Activated CD8-positive, alpha-beta memory T cell treated with anti-CD3 and anti-CD28 coated beads, Interleukin-2, amount 10 ng/mL, durations not matched to agents 7 days and 5 days (primary cell): ENCODE measurements at places on chromosomes 11 and 22. TPM values are rescaled to one million over a fixed set of nuclear protein-coding genes. Genes with fewer than 3 reads are reported as not detected.

GRCh38 chr11:70616317-70616716, 218.0 kb downstream of the CTTN start:
- DNase-seq: no peak

The PNPLA3 gene
- 0.19 TPM for total RNA-seq

GRCh38 chr22:46770151-46770641, 7.7 kb downstream of the TBC1D22A start:
- no peak for DNase-seq

GRCh38 chr11:4482445-4482844, at the start of gene OR52K1:
TSS of gene OR52K1 (plus strand) at chr11:4482646. CDS start at chr11:4488901, 6,255 bp downstream.
- DNase-seq: no peak

DNA sequence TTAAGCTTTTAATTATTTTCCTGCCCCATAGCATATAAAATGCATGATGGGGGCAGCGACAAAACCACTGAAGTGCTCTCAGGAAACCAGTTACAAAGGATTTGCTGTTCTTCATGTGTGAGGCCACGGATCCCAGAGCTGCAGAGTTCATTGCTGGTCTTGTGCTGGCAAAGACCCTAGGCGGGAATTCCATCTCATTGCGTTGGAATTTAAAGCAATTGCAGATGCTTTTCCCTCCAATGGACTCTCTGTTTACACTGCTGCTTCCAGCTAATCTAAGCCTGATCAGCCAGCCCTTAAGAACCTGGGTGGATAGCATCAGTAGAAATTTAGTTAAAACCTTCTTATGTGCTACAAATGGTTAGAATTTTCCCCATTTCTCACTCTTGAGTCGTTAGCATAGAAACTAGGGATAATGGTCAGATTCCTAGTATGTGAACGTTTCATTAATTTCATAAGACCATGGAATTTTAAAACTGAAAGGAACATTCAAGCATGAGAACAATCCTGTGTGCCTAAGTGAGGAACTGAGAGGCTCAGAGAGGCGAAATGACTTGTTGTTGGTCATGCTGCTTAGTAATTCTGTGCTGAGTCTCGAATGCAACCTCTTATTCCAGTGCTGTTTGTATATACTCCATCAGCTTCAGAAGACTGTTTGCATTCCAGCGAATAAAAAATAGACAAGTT, 36.1 kb upstream of the ADSL start:
- DNase-seq: no peak

The OR52N4 gene
- 0.67 TPM for total RNA-seq

DNA sequence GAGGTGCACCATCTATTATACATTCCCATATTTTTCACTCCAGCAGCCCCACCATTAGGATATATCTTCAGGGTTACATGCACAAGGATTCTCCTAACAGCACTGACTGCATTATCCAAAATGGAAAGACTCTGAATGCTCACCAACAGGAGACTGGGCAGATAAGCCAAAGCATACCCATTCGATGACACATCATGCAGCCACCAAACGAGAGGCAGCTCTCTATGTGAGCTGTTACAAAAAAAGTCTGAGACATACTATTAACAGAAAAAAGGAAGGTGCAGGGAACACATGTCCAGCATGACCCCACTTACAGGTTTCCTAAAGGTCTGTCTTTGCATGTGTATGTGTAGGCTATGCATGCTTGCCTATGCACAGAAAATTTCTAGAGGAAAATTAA, 12.4 kb upstream of the SERPIND1 start:
- no peak for DNase-seq

The PHF21B gene
- total RNA-seq: 0.93 TPM

The HBG2 gene
- total RNA-seq: not detected

The SNAP29 gene
- total RNA-seq: 38.5 TPM

DNA sequence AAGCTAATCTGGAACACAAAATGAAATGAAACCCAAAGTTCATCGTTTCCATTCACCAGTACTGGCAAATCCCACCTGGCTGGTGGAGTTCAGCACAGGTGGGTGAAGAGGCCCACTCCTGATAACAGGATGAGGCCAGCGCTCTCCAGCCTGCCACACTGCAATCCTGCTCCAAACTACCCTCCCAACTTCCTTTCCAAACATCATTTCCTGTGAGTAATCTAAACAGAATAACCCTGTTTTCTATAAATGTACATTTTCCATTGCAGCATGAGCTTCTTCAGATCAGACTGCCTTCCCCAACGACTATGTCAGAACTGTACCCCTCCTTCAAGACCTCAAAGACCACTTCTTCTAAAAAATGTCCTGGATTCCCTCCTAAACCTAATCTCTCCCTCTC, 15.9 kb upstream of the NFRKB start:
- no peak for DNase-seq

DNA sequence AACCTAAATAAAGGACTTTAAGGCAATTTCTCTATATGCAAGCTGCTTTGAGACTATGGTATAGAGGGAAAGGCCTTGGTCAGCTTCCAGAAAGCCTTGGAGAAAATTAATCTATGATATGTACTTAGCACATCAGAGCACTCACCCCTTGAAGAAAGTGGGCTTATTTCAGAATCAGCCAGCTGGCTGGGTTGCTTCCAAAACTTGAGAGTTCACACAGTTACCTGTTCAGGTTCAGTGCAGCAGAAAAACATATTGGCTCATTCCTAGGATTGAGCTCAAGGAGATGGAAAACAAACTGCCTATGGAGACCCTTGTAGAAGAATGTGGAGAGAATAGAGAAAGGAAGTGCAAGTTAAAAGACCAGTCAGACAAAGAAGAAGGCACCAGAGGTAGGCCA, 22.7 kb downstream of the CCDC81 start:
- no peak for DNase-seq

DNA sequence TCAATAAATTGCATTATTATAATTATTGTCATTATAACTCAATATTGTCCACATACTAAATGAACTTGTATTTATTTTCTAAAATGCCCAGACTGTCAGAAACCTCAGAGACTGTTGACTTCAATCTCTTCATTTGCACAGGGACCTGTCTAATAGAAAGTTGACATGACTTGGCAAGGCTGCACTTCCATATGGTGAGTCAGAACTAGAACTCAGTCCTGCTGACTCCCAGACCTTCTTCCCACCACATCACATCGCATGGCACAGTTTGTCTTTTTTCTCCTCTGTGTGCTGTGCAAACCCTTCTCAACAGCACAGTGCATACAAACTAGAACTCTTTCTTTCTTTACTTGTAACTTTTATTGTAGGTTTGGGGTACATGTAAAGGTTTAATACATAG, 215.1 kb upstream of the BLID start:
- no peak for DNase-seq

DNA sequence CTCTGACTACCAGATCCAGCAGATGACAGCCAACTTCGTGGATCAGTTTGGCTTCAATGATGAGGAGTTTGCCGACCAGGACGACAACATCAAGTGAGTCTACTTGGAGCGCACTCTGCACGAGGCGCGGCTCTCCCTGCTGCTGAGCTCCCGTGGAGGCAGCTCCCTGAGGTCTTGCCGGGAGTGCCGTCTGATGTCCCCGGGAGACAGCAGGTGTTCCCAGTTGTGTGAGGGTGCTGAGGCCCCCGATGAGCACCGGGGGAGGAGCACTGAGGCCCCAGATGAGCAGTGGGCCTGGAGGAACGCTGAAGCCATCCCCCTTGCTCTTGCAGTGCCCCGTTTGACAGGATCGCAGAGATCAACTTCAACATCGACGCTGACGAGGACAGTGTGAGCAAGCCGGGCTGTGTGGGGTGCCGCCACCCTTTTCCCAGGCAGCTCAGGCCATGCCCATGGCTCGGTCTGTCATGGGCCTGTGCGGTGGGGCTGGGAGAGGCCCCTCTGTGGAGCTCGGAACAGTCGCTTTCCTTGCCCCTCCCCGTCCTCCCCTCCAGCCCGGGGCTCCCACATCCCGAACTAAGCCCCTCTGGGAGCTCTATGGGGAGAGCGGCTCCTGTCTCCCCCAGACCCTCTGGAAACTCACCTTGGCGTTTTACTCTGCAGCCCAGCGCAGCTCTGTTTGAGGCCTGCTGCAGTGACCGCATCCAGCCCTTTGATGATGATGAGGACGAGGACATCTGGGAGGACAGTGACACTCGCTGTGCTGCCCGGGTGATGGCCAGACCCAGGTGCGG, 37.1 kb downstream of the SBF1 start:
- no peak for DNase-seq

- DNase-seq: peak; percentile 74
Observed at GRCh38 chr22:36384766-36385481, 2.8 kb downstream of the MYH9 start.

The BBS1 gene
- total RNA-seq: 12.6 TPM

GRCh38 chr11:107564877-107565218, 687 bp downstream of the ALKBH8 start:
- no peak for DNase-seq

DNA sequence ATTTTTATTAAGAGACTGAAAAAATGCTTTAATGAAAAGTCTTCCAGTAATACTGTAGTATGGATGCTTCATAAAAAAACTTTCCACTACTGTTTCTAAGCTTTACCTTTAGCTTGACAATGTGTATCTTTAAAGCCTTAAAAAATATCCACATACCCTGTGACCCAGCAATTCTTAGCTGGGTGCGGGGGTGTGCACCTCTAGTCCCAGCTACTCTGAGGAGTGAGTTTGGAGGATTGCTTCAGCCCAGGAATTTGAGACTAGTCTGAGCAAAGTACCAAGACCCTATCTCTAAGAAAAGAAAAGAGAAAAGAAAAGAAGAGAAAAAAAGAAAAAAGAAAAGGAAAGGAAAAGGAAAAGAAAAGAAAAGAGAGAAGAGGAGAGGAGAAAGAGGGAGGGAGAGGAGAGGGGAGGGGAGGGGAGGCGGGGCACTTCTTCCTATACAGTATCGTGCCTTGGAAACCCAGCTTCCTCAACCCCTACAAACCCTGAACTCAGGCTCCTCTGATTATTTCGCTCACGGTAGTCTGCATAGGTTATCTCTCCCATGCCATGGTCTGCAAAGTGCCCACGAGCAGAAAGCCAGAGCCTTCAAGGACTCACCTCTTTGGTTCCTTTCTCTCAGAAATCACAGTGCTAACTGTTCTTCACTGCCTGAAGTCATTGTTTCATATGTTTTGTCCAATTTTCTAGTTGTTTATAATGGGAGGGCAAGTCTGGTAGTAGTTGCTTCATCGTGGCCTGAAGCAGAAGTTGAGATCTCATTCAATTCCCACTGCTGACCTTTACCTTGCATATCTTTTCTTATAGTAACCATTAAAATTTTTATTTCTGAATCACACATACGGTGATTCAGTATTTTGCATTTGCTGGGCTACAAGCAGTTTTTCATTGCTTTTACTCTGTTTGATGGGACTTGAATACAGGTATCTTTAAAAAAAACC, 82.2 kb downstream of the FAM83F start:
- no peak for DNase-seq

The CLCF1 gene
- 1.9 TPM for total RNA-seq

DNA sequence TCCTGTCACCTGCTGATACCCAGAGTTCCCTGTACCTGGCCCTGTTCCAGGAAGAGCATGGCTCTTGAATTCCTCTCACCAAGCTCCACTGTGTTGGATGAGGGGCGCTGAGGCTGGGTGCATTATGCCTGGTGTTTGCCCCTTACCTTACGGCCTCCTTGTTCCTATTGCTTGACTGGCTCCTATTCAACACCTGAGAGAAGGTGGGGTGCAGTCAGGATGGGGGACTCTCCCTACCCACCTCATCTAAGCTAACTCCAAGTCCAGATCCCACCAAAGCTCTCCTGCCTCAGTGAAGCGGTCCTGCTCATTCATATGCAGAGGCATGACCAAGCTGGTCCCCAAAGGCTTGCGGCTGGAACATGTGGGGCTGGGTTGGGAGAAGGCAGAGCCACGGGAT, 35.8 kb upstream of the RIC3 start:
- peak; percentile 19 for DNase-seq

The TPBGL gene
- total RNA-seq: 0.07 TPM

The PRG3 gene
- not detected for total RNA-seq

DNA sequence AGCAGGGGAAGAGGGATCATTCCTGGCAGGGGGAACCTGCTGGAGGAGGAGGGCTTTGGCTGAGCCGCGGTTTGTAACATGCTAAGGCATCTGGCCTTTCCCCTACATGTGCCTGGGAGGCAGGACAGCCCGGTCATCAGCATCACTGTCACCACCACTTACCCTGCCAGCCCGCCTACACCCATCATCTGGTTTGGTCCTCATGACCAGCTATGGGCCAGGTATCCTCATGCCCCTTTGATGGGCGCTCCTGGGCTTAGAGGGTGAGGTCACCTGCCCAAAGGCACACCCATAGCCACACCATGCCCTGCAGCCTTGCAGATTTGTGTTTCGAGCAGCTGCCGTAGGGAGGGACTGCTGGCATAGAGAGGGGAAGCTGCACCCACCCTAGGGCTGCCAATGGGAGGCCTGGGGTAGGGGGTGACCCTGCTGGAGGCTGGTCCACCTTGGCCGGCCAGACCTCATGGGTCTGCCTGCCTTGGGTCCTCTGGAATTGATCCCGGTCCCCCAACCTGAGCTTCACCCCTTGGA, 2.6 kb downstream of the MRGPRF start:
- no peak for DNase-seq

The CARD18 gene
- total RNA-seq: not detected

- DNase-seq: no peak
Observed at GRCh38 chr11:67286621-67287333, 2.3 kb upstream of the ANKRD13D start.

- DNase-seq: no peak
Observed at GRCh38 chr11:5665051-5665570, 19.8 kb downstream of the TRIM5 start.

DNA sequence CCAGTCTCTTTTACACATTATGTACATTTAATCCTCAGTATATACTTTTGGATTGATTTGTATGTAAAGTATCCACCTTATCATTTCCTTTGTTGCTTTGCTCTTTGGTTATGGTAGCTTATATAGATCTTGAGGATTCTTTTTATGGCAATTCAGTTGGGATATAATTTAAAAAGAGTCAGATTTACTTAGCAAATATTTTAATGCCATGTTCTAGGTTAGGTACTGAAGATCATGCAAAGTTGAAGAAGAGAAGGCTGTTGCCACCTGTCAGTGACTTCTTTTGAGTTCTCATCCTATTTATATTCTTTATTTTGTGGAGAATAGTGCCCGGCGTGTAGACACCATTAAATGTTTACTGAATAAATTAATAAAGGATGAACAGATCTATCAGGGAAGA, 279.7 kb downstream of the TMEM135 start:
- DNase-seq: no peak

DNA sequence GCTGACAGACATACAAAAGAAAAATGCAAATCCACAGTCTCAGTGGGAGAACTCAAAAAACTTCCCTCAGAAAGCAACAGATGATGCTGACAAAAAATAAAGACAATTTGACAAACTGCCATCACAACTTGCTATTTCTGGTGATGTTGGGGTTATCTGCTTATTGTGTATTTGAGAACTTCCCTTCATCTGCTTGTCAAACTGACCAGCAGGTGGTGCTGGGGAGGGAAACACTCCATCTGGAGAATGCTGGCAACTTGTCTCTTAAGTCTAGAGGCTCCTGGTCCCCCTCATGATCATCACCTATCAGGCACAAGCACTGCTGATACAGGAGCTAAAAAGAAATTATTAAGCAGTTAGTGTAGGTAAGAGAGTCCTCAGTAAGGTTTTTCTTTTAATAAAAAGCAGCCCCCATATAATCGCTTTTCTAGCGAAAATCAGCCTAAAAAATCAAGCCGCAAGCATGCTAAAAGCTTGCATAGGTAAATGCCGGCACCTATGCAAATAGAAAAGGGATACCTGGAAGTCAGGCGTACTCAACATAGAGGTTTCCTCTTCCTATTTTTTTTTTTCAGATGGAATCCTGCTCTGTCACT, 9.8 kb upstream of the FAM111B start:
- peak; percentile 78 for DNase-seq

The ARHGAP32 gene
- total RNA-seq: 1.3 TPM

- no peak for DNase-seq
Observed at GRCh38 chr22:23156286-23156685, 11.0 kb downstream of the RAB36 start.

The SEC14L6 gene
- not detected for total RNA-seq
